ENCODE measurements at places on chromosomes 12 and 14.

DNA sequence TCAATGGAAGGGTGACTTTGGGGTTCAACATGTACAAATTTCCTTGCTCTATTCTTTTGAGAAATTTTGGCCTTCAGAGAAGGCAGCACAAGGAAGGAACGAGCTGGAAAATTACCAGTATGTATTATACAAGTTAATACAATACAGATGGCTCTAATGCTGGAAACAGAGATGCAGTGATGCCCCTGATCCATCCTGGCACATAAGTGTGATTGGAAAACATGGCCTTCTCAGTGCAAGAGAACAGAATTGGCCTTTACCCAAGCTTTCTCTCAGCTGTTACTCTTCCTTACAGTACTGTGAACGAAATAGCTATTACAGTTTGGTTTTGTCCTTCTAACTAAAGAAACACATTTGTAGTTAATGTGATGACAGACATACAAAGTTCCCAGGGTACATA is 102.5 kb upstream of the GPHB5 start:
- DNase-seq, result no peak

- DNase-seq, result no peak
Observed at GRCh38 chr12:130560321-130560720, 155.8 kb downstream of the RIMBP2 start.

DNA sequence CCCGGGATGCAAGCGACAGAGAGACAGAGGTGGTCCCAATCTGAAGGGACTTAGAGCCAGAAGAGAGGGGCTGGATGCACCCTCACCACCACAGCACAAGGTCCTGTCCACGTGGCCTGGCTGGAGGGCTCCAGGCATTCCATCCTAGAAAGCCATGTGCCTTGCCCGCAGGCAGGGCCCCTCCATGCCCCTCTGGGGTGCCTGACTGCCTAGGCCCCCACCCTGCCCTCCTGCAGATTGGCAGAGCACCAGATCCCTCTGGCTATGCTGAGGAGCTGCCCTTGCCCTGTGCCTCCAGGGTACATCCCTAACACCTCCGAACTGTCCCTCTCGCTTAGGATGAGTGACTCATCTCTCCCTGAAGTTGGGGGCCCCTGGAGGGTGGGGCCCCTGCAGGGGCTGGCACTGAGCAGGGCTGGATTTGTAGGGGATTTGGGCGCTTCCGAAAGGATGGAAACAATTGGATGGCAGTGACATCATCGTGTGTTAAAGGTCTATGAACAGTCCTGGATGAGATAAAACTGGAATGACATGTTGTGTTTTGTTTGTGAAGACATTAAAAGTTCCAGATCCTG is 50.9 kb downstream of the CHGA start:
- no peak for DNase-seq

- DNase-seq, result no peak
Observed at GRCh38 chr12:98260276-98260675, 255.1 kb upstream of the TMPO start.

- peak; percentile 58 for DNase-seq
Observed at GRCh38 chr14:22973217-22974032, 8.9 kb downstream of the AJUBA start.

DNA sequence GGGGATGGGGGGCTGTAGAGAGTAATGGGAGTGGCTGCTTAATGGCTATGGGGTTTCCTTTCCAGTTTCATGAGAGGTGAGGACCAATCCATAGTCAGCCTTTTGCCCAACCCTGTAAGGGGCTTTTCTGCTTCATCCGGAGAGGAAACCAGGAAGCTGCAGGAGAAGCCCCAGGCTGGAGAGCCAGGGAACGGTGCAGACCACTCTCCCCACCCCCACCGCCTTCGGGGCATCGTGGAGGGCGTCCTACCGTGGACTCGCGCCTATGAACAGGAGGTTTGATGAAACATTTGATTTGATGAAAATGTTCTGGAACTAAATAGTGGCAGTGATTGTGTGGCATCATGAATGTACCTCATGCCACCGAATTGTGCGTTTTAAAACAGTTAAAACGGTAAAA is 204.3 kb upstream of the DIO3 start:
- no peak for DNase-seq

GRCh38 chr12:116882742-116883141 is 1.5 kb upstream of the HRK start:
- DNase-seq, result no peak

GRCh38 chr12:132489078-132489601 is 811 bp upstream of the FBRSL1 start:
- no peak for DNase-seq

DNA sequence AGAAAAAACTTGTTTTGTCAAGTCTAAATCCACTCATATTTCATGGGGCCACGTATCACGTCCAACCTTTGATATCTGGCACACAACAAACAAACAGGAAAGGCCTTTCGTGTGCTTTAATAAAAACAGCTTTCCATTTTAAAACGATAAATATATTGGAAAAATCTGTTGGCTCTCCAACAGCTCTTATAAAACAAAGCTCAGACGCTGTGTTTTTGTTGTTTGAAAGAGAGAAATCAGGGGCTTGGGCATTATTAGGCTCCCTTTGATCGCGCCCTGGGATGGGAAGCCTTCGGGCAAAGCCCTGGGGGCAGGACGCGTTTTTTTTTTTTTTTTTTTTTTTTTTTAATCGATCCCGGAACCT is 429 bp upstream of the PLEKHA5 start:
- no peak for DNase-seq

GRCh38 chr12:56601503-56601902 is 28.6 kb downstream of the BAZ2A start:
- DNase-seq, result no peak

DNA sequence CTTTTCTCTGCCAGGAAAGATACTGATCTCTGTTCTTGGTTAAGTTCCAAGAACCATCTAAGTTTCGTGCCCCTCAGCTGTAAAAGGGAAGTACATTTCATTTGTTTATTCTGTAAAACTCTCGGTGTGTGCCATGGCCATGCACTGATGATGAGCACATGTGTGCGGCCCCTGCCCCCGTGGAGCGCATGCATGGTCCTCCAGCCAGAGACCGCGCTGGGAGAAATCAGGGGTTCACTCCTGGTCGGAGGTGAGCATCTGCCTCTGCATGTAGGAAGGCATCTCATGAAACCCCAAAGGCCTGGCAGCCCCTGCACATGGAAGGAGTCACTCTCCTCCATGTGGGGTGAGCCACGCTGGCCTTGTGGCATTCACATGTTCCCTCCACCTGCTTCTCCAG is 102.5 kb upstream of the RTL1 start:
- DNase-seq, result no peak

GRCh38 chr12:47097276-47097896 is 17.6 kb upstream of the AMIGO2 start:
- DNase-seq, result peak; percentile 21

DNA sequence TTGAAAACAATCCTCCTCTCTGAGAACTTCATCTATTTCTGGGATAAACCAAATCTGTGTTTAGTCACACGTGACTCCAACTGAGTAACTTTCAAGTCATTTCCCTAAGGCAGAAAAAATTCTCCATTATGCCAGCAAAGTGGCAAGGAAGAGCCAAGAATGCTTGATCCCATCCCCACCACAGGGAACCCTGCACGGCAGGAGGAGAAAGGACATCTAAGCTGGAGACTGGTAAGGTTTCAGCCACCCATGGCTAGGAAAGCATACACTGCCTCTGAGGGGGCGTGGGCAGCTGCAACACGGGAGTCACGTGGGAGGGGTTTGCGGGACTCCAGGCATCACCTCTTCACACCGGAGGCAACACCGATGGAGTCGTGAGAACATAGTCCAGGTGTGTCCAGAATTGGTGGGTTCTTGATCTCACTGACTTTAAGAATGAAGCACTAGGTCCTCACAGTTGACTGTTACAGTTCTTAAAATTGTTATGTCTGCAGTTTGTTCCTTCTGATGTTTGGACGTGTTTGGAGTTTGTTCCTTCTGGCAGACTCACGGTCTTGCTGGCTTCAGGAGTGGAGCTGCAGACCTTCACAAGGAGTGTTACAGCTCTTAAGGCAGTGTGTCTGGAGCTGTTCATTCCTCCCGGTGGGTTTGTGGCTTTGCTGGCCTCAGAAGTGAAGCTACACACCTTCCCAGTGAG is 2.7 kb upstream of the SIVA1 start:
- DNase-seq, result no peak
